ENCODE measurements at places on chromosomes 16 and 17.

GRCh38 chr17:59620518-59621259, 994 bp downstream of the CLTC start:
- peak; percentile 20 for DNase-seq

DNA sequence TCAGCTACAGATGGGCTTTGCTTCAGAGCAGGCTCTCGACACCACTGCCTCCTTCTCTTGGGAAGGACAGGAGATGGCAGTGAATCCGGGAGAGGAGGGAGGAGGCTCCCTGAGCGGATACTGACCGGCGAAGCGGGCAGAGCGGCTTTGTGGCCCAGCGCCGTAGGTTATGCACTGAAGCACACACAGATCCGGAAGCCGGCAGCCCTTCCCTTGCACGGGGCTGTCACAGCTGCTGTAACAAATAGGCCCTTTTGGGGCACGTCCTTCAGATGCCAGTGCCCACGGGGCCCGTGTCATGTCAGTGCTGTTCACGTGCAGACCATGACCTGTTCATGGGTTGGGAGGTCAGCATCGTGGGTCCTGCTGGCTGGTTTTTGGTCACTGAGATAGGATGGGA, 144.7 kb upstream of the CHMP6 start:
- no peak for DNase-seq

GRCh38 chr17:1475321-1475854, 17.1 kb downstream of the MYO1C start:
- DNase-seq, result no peak

GRCh38 chr16:3696425-3697218, 20.7 kb downstream of the TRAP1 start:
- no peak for DNase-seq

DNA sequence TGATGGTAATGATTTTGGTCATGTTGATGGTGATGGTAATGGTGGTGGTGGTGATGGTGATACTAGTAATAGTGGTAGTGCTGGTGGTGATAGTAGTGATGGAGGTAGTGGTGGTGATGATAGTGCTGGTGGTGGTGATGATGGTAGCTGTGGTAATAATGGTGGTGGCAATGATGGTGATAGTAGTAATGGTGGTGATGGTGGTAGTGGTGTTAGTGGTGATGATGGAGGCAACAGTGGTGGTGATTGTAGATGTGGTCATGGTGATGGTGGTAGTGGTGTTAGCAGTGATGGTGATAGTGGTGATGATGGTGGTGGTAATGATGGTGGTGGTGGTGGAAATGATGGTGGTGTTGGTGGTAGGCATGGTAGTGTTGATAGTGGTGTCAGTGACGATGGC, 127.0 kb upstream of the RPL38 start:
- DNase-seq, result no peak

- peak; percentile 30 for DNase-seq
Observed at GRCh38 chr16:67177743-67178699, 5.7 kb downstream of the MATCAP1 start.

GRCh38 chr17:44780845-44781480, 22.2 kb downstream of the ADAM11 start:
- no peak for DNase-seq

All from activated T-helper 1 cell treated with anti-CD3 and anti-CD28 coated beads, Interleukin-2, amount 50 U/mL, for 16 hours (primary cell).